ENCODE measurements at places on chromosomes 6 and 20.

DNA sequence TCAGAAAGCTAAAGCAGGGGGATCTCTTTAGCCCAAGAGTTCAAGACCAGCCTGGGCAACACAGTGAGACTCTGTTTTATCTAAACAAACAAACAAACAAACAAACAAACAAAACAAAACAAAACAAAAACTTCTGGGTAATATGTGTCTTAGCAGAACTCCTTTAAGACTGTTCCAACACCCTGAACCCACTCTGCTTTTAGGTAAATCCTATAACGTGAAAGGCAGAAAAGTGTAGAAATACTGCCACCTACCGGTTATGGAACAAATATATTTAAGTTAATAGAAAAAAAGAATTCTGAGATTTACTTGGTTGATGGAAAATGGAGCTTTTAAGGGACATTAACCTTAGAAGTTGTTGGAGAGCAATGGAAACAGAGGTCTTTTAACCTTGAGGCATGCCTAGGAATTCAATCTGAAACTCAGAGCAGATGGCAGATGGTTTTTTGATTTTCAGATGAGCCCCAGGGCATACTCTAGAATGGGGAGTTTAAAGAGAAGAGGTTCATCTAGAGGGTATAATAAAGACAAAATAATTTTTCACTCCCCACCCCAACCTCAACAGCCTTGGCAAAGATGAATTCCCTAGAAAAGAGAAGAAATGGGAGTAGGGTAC lies 38.5 kb downstream of the SOD2 start:
- peak; percentile 29 for DNase-seq

GRCh38 chr6:168342636-168343035 lies 23.1 kb upstream of the DACT2 start:
- no peak for DNase-seq

DNA sequence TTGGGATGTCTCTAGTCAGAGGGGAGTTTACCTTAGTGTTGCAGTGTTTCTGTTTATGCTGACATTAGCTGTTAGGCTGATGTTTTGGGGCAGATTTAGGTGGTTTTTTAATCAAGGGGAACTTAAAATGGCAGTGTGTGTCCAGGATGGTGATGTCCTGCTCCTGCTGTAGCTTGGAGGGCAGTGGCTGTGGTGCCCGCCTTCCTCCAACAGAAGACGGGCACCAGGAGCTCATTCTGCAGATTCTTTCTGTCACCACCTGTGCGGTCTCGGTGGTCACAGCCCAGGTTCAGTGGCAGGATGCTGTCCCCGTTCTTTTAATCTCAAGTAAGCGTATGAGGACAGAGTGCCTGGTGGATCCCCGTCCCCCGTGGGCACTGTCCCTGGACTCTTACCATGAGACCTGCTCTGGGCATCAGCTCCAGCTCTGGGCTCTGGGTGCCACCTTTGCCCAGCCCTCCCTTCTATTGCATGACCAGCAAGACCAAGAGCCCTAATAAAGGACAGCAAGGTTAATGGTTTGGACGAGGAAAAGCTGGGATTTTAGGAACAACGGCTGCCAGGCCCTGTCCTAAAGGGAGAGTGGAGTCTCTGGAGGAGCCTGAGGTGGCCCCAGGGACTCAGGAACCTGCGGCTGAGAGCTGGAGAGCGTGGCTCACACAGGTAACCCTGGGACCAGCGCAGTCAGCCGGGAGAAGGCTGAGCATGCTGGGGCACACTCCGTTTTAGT lies 217.3 kb downstream of the ERMARD start:
- DNase-seq = no peak

GRCh38 chr20:2920473-2920872 lies 47.2 kb downstream of the PTPRA start:
- DNase-seq = no peak

GRCh38 chr6:17178754-17179529 lies 77.1 kb downstream of the STMND1 start:
- no peak for DNase-seq
